Effector CD4-positive, alpha-beta T cell (primary cell): ENCODE measurements at places on chromosomes 12 and 14.

GRCh38 chr12:111093428-111094142 is 173.2 kb upstream of the MYL2 start:
- DNase-seq = no peak

- no peak for DNase-seq
Measured at GRCh38 chr12:82817368-82817767, 130.7 kb downstream of the TMTC2 start.

DNA sequence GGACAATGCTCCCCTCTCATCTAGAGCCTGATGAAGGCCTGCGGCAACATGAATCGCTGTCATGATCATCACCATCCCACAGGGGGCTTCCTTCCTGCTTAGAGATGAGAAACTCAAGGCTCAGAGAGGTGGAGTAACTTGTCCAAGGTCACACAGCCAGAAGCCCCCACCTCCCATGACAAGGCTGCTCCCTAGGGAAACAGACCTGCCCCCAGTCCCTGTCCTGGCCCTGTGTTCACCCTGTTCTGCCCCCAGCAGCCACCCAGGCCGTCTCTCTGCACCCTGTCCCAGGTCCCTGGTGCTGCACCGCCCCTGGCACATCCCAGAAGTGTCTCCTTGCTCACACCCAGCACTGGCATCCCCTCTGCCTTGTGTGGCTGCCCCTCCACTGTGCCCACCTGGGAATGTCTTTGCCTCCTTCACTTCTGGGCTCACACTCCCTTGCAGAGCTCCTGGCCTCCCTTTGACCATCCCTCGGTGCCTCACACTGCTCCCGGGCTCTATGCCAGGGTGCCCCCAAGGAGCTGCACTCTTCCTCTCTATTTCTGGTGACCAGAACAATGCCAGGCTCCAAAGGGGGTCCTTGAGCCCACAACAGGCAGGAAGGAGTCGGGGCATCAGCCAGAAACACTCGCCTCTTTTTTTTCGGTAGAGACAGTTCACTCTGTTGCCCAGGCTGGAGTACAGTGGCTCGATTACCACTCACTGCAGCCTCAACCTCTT is 70.5 kb downstream of the BCL11B start:
- DNase-seq = no peak

DNA sequence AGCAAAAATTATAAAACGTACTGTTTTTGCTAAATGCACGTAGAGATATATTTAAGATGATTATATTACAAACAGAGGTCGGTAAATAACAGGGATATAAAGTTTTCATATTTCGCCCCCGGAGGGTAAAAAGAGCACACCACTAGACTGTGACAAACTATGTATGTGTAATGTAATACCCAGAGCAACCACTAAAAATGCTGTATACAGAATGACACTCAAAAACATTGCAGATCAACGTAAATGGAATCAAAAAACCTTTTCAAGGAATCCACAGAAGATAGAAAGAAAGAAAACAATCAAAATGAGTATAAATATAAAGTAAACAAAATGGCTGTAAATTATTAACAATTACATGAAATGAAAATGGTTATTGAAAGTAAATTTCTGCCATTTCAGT is 37.6 kb upstream of the PRB4 start:
- no peak for DNase-seq

DNA sequence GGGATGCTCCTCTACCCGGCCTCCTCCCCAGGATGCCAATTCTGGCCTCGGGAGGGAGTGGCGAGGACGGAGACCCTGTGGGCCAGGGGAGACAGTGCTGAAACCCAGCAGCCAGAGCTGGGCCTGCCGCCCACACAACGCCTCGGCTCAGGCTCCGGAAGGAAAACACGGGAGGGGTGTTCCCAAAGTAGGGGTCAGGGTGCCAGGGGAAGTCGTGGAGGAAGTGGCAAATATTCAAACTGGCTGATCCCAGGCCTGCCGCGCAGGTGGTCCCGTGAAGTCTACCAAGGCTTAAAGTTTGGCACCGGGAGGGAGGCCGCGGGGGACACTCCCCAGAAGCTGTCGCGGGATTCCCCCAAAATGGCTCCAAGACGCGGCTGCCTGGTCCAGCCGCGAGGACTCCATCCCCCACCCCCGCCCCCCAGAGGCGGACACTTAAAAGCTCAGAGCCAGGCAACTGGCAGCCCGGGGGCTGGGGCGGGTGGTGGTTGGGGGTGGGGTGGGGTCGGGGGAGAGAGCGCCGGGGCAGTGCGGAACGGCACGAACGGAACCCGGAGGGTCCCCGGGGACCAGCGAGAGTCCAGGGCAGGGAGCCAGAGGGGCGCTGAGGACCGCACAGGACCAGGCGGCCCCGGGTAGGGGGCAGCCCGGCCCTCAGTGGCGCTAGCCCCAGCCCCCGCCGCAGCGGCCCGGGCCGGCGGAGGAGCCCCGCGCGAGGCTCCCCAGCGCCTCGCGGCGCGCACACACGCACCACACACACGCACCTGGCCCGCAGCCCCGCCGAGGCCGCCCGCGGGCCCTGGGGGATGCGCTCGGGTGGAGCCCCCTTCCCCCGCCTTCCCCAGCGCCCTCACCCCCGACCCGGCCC is 20.0 kb downstream of the BEGAIN start:
- no peak for DNase-seq
